Psoas muscle (tissue), 8 donors: ENCODE measurements at places on chromosomes 4 and X.
A peak's percentile ranks its signal among the peaks of the same experiment; 100 is the strongest.

DNA sequence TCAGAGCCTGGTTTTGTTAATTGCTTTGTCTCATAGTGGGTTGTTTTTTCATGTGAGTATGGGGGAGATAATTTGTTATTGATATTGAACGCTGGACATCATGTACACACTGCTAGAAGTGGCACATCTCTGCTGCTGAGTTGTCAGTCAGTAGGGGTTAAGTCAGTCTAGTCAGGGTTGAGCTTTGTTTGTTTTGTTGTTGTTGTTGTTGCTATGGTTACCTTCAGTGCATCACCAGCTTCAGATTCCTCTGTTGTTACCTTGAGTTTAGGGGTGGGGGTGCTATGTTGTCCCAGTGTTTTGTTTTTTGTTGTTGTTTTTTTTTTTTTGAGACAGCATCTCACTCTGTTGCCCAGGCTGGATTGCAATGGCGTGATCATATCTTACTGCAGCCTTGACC lies 9.9 kb downstream of the YIPF6 start:
- DNase-seq, result no peak

DNA sequence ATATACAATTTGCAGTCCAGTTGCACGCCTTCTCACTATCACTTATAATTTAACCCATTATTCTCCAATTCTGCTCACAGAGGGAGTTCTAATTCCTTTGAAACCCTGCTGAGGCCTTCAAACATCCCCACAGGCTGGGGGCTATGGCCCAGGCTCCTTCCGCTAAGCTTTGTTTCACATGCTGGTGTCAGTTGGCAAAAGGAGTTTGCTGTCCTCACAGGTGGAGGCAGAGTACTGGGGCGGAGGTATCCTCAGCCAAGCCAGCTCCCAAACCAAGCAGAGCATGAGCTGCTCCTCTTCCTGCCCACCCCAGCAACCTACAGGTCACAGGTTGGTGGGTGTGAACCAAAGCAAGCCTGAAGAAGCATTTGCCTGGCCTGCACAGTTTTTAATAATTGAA lies 21.5 kb downstream of the BTC start:
- no peak for DNase-seq

DNA sequence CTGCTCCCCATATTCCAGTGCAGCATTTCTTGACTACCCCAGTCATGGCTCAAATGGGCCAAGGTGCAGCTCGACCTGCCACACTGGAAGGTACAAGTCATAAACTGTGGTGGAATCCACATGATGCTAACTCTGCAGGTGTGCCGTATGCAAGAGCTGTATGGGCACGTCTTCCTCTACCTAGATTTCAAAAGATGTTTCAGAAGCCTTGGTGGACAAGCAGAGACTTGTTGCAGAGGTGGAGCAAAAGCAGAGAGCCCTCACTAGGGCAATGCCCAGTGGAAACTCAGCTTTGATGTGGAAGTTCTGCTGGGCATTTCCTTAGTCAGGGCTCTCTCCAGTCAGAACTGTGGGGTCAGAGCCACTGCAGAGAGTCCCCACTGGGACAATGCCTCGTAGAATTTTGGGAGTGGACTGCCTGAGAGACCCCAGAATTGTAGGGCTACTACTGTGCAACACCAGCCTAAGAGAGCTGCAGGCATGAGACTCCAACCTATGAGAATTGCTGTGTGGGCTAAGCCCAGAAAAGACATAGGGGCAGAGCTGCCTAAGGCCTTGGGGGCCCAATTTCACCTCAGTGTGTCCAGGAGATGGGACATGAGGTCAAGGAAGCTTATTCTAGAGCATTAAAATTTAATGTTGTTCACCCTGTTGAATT lies 65.7 kb downstream of the BEX3 start:
- no peak for DNase-seq

DNA sequence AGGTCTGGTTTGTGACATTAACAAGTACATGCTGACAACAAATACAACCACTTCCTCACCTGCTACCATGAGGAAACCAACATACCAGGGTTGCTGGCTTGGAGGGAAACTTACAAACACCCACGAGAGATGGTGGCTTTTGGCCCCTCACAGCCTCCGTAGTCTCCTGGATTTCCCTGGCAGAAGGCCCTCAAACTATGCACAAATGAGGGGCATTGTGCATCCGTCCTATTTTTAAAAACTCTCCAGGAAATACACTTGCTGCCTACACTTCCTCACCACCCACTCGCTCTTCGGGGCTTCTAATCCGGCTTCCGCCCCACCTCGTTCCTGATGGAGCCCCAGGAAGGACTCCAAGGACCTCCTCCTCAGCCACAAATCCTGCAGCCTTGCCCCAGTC lies 355.0 kb upstream of the GATB start:
- no peak for DNase-seq

GRCh38 chrX:2820136-2820771 lies 8.5 kb upstream of the GYG2 start:
- no peak for DNase-seq

- DNase-seq, result no peak
Observed at GRCh38 chr4:180160195-180160983, 2082.8 kb upstream of the TENM3 start.

- DNase-seq, result no peak
Observed at GRCh38 chrX:103999234-103999633, 14.3 kb downstream of the H2BW1 start.

DNA sequence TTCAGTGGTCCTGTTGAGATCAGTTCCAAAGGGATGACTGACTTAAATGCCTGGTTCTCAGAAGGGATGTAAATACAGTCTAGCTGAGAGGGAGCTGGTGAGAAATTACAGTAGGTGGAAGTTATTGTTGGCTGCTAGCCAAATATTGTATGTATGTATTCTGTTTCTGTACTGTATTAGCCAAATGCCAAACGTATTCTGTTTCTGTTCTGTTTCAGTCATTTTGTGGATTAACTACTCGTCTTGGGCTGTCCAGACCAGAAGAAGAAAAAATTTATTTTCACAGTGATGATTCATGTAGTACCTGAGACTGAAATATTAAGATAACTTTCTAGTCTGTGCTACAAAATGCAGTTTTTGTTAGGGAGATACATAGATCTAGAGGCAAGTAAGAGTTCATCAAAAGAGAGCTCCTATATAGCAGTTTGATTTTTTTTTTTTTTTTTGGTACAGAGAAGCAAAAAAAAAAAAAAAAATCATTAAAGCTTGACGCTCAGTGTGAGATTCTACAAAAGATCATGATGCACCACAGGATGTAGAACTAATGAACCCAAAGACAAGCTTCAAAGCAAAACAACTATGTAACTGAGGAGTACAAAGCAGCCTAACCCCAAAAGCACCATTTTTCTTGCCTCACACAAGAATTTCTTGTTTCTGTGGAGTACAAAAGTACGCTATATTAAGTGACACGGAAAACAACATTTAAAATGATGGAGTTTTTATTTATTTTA lies 54.8 kb downstream of the CASP6 start:
- no peak for DNase-seq

- no peak for DNase-seq
Observed at GRCh38 chrX:53440101-53440500, 5.9 kb upstream of the HSD17B10 start.

DNA sequence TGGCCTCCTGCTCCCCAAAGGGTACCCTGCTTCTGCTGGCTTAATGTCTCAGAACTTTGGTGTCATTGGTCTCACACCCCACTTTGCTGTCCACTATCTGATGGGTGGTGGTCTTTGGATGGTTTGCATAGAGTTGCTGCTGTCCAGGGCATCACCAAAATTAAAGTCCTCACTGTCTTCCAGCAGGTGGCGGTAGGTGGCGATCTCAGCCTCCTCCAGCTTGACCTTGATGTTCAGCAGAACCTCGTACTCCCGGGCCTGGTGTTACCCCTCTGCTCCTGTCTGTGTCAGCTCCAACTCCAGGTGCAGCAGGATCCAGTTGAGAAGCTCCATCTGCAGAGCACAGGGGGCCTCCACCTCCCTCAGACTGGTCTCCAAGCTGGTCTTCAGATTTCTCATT lies 1169.5 kb upstream of the PABPC4L start:
- no peak for DNase-seq

- no peak for DNase-seq
Observed at GRCh38 chrX:115563633-115564162, 2.7 kb downstream of the PLS3 start.

- no peak for DNase-seq
Observed at GRCh38 chrX:100645106-100645505, 1.1 kb downstream of the SRPX2 start.

DNA sequence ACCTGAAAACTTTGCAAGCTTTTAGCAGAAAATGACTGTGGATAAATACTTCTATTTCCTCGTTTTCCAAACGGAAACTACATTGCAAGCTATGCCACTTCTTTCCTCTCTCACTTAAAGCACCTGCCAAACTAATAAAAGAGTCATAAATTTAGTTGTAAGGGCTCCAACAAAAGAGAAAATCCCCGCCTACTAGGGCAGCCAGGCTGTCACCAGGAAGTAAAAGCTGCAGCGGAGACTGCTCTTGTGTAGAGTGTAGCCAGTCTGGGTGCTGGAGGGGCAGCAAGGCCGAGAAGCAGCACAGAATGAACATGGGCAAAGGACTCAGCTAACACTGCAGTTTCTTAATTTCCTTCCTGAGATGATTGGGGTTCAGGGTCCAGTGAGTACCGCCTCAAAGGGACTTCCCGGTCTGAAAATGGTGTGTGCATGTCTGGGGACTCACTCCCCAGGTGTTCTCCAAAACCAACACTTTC lies 89.3 kb upstream of the MAML3 start:
- DNase-seq, result no peak

GRCh38 chr4:2793586-2794485 lies 951 bp downstream of the SH3BP2 start:
- peak; percentile 67 for DNase-seq
